ENCODE measurements at places on chromosomes 5 and 9.
A peak's percentile ranks its signal among the peaks of the same experiment; 100 is the strongest.

DNA sequence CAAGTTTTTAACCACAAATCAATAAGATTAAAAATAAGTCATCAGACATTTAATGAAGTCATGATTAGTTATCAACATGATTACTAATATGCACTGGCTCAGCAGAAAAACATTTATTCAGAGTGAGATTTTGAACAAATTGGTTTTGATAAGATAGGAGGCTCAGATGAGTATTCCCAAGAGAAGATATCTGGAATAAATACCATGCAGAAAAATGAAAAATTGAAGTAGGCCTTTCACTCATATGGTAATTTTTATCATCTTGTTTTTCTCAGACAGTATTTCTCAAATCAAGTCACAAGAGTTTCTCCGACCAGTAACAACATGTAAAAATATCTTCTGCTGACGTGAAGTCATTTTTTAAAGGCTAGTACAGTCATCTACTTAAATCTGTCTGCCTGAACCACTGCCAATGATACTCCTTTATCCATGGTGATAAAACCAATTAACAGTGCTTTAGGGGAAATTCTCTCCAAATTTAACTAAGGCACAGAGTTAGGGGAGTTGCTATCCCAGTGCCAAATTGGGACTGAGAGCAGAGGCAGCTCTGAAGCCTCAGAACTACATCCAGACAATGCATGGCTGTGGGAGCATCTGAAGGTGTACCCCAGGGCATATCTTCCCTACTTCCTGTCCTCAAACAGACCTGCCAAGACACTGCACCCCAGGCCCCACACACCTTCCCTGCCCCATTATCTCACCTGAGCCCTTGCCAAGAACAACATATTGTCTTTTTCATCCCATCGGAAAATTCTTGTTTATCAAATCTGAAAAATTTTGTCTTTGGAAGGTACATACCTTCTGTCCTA lies 105.5 kb upstream of the TSLP start:
- DNase-seq, result no peak

GRCh38 chr9:101716629-101717028 lies 21.8 kb downstream of the GRIN3A start:
- DNase-seq, result peak; percentile 81

- DNase-seq, result no peak
These were observed 116.1 kb upstream of the RASA1 start for GRCh38 chr5:87151547-87151946.

GRCh38 chr5:140054086-140054689 lies 11.1 kb upstream of the NRG2 start:
- no peak for DNase-seq

DNA sequence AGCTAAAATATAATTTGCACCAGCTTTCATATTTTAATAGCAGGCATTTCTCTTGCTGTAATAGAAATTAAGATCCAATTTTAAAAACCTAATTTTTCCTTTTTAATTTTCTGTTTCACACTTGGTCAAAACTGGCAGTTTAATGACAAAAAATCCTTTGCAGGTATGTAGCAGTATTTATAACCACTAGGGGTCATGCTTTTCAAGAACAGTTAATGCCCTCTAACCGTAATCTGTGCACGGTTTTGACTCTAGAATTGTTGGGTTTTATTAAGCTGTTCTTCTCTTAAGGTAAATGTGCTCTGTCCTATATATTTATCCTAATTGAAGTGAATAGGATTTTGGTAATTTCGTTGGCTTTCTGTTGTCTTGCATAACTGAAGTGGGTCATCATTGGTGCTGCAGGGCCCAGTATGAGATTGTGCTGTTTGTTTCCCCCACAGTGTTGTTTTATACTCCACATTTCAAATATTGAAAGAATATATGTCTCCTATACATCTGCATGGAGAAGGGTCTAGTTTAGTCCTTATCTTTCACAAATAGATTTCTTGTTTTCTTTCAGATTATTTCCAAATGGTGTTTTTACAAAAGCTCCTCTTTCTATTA lies 107.4 kb downstream of the SCAMP1 start:
- DNase-seq, result peak; percentile 30

GRCh38 chr5:77486344-77486962 lies 5.7 kb downstream of the WDR41 start:
- no peak for DNase-seq

GRCh38 chr5:164741376-164741775 lies 1236.0 kb downstream of the MAT2B start:
- no peak for DNase-seq

- peak; percentile 71 for DNase-seq
These were observed 524.2 kb upstream of the DAB2 start for GRCh38 chr5:39948867-39949468.

- DNase-seq, result peak; percentile 76
These were observed 246.8 kb downstream of the ARHGAP26 start for GRCh38 chr5:143016777-143017516.

Measured in NCI-H1694 (cell line).